ENCODE measurements at places on chromosomes 11 and 22. TPM values are rescaled to one million over a fixed set of nuclear protein-coding genes. Genes with fewer than 3 reads are reported as not detected.

DNA sequence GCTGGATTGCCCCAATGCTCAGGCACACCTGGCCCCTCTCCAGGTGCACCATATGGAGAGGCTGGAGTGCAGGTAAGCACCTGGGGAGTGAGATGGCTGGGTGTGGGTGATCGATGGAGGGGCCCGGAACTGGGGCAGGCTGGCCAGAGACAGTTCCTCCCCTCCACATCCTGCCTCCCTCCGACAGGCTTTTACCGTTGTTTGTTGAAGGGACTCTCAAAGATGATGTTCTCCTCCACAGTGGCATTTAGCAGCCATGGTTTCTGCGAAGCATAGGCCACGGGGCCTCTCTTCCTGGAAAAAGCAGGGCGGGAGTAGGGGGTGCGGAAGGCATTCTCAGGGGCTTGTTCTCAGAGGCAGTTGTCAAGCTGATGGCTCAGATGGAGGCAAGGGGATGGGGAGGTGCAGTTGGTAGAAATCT is 25.9 kb upstream of the KCNJ11 start:
- H3K4me3 ChIP-seq, result peak overlapping the region; percentile 41
- no peaks in the 10 kb centered on the region for H3K36me3 ChIP-seq
- peak overlapping the region; percentile 76 for H3K27ac ChIP-seq
- peaks cover 31% of the 10 kb centered on the region for H3K27me3 ChIP-seq
- peak; percentile 75 for DNase-seq
- H3K4me1 ChIP-seq, result peaks cover 31% of the 10 kb centered on the region

DNA sequence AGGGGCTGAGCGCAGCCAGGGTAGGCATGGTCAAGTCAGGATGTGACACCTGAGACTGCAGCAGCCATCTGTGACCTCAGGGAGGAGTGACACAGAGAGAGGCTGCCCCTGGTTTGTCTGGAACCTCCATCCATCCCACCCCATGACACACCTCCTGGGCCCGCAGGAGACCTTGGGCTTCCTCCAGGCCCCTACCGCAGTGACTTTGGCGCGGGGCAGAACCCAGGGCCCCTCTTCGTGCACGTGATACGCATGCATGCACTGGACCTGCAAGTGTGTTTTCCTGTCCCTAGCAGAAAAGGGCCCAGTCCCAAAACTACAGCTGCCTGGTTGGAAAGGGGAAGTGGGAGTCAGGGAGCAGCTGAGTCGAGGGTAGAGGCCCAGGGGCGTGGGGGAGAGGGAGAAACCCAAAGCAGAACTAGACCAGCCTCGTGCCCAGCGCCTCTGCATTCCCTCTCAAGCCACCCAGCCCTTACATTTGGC is 7.9 kb upstream of the CYTH4 start:
- no peak for DNase-seq
- no peaks in the 10 kb centered on the region for H3K27me3 ChIP-seq
- H3K4me1 ChIP-seq, result peaks cover 53% of the 10 kb centered on the region
- peaks cover 2% of the 10 kb centered on the region for H3K36me3 ChIP-seq

KRTAP5-2 gene
- not detected for total RNA-seq

DNA sequence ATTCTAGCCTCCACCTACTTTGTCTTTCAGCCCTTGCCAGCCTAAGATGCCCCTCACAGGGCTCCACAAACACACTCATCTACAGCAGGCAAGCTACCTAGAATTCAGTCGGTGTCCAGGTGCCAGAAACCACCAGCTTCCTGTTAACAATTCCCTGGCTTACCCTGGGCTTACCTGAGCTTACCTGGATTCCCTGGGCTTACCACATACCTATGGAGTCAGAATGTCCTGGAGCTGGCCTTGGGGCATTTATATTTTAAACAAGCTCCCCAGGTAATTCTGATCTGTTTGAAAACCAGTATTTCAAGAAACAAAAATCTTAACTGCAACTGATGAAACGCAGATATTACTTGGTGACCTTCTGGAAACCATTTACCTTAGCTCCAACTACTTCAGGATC is 123.6 kb downstream of the SLC1A2 start:
- peaks cover 8% of the 10 kb centered on the region for H3K27me3 ChIP-seq
- H3K27ac ChIP-seq, result no peak overlapping the region
- no peak for DNase-seq
- no peaks in the 10 kb centered on the region for H3K36me3 ChIP-seq
- H3K4me3 ChIP-seq, result no peak overlapping the region
- peaks cover 18% of the 10 kb centered on the region for H3K4me1 ChIP-seq

All from activated CD4-positive, alpha-beta T cell treated with anti-CD3 and anti-CD28 coated beads, Interleukin-2, amount 10 ng/mL, durations not matched to agents 24 days and 14 days (primary cell).